Smooth muscle cell of the brain vasculature (primary cell): ENCODE measurements at places on chromosomes 11 and 22.
A peak's percentile ranks its signal among the peaks of the same experiment; 100 is the strongest.

DNA sequence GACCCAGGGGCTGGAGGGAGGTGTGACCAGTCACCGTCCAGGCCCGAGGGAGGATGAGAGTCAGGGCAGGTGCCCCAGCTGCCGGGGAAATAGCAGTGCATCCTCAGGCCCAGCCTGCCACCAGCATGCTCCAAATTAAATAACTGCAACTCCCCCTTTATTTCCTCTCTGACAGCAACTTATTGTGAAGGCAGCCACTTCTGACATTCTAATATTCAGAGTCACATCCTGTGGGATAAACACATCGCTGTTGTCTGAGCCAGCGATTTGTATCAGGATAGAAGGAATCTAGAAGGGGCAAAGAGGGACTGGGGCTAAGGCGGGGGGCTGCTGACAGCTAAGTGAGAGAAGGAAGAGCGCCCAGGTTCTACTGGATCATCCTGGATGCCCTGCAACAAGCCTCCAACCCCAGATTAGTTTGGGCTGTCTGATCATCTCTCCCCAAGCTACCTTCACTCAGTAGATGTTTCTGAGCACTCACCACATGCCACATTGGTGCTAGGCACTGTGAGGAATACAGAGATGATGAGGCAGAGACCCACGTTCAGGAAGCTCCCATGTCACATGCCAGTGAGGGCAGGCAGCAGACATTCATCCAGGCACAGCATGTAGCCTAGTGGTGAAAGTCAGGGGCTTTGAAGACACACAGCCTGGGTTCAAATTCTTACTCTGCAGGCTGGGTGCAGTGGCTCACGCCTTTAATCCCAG is 214.1 kb downstream of the BUD13 start:
- no peak for DNase-seq

DNA sequence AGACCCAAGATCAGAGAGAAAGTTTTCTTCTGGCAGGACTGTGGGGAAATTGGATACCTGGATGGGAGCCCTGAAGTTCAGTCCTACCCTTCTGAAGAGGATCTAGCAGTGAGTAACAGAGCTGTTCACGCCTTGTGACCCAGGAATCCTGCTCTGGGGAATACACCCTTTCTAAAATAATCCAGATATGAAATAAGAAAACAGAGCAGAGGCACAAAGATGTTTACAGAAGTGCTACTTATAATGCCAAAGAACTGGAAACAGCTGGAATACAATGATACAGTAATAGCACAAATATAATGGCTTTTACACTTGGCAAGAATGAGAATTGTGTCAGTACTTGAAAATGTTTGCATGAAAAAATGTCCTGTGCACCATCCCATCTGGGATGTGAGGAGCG is 304.0 kb upstream of the NARS2 start:
- no peak for DNase-seq

GRCh38 chr11:33187998-33188722 is 26.9 kb upstream of the CSTF3 start:
- no peak for DNase-seq

DNA sequence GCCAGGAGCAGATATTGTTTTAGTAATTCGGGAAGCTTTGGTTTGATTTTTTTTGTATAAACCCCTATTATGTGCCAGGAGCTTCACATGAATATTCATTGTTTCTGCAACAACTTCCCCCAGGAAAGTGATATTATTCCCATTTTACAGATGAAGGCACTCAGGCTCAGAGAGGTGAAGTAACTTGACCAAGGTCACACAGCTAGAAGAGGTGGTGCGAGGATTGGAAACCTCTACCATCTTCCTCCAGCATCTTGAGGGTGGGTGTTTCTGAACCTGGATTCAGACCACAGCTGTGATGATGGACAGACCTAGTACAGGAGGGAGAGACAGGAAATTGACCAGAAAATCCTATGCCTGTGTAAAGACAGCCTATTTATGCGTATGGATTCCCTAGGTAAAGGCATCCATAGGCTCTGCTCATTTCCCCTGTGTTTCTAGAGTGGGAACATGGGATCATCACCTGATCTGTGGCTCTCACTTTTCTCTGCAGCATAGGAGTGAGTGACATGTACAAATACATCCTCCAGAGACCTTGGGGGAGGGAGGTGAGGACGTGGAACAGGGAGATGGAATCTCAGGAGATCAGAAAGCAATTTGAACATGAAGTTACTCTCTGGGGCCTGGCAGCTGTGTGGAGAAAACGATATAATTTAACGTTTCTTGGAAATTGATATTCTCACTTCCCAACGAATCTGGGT is 81.4 kb downstream of the TSPAN18 start:
- no peak for DNase-seq

DNA sequence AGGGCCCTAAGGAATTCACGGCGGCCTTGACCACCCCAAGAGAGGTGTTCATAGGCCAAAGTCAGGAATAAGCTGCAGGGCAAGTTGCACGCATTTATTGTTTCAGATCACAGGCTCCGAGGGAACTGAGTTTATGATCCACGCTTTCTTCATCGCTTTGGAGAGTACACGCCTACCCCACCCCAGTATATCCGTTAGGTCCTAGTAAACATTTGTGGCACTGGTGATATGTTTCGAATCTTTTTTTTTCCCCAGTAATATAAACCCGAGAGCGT is 805 bp downstream of the GANAB start:
- DNase-seq = no peak

DNA sequence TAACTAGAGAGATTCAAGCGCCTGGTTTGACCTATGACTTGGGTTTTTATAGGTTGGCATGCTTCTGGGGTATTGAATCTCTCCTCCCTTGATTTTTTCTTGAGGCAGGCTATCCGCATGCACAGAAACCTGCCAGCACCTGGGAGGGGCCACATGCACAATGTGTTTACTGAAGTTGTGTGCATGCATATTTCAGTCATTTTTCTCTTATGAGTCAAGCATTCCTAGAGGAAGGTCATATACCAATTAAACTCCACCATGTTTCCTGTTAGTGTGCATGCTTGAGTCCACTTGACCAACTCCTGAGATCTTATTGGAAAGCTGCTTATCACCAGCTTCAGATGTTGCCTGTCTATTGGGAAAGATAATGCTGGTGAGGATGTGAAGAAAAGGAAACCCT is 1718.4 kb downstream of the LRRC4C start:
- no peak for DNase-seq

GRCh38 chr11:1876361-1877063 is 15.2 kb downstream of the PRR33 start:
- peak; percentile 46 for DNase-seq

- DNase-seq = no peak
Measured at GRCh38 chr11:70432065-70432464, 33.7 kb downstream of the CTTN start.

GRCh38 chr11:14149683-14150082 is 187.2 kb downstream of the SPON1 start:
- DNase-seq = no peak

DNA sequence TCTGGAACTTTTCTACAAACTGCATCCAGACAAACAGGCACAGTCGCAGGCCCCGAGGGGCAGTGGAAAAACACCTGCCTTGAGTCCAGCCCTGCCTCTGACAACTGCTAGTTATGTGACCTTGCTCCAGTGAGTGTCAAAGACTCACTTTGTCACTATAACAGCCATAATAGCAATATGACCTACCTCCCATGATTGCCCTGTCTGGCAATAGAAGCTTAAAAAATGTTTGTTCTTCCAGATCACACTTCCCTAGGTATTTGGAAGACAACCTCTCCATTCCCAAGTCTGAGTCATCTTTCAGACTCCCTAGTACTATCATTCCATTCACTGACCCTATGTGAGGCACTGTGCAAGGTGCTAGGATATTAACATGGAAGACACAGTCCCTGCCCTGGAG is 74.5 kb downstream of the RPL27A start:
- DNase-seq = no peak

DNA sequence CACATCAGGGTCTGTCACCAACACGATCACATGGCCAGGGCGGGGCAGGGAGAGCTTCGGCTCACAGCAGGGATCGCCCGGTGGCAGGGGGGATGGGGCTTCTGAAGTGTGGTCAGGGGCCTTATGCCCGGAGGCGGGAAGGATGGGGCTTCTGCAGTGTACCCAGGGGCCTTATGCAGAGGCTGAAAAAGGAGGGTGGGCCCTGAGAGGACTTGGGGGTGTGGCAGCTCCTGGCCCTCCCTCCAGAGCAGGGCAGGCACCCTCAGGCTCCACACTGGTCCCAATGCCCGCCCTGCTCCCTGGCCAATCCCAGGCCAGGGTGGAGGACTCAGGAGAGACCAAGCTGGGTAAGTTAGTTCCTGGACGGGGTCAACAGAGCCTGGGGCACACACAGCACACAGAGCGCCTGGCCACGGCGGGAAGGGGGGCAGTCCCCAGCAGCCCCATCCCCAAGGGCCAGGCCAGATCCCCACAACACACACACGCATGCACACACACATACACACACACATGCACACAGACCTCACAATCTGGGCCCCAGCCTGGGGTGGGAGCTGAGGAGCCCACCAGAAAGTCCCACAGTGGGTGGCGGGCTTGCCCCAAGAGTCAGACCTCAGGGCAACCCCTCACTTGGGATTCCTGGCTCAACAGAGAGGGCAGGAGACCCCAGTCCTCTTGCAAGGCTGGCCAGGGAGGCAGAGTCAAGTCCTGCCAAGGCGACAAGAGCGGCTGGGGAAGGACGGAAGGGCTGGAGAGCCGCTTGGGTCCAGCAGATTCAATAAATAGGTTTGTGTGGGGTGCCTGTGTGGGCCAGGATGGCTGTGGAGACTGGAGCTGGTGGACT is 1.1 kb upstream of the CEND1 start:
- no peak for DNase-seq

GRCh38 chr11:128468111-128468510 is 119.2 kb downstream of the ETS1 start:
- DNase-seq = no peak

- no peak for DNase-seq
Measured at GRCh38 chr11:65927904-65928397, 8.7 kb downstream of the DRAP1 start.

DNA sequence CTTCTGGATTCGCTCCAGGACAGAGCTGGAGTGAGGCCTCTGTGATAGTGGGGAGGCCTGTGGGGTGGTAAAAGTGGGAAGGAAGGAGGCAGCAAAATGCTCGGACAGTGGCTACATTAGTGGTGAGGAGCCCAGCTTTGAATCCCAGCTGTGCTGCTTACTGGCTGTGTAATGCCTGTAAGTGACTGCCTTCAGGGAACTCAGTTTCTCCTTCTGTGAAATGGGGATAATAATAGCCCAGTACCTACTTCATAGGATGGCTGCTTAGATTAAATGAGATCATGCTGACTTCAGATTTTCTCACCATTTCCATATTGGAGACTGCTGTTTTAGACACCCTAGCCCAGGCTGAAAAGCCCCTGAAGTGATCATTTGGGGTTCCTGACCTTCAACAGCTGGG is 8.4 kb upstream of the ALX4 start:
- DNase-seq = no peak
